ENCODE measurements at places on chromosomes 3 and 15.

- no peak for DNase-seq
Observed at GRCh38 chr3:140630366-140630765, 47.5 kb upstream of the TRIM42 start.

- DNase-seq = no peak
Observed at GRCh38 chr15:75371486-75371885, 3.1 kb upstream of the MAN2C1 start.

GRCh38 chr3:11818033-11818432 lies 28.7 kb downstream of the TAMM41 start:
- no peak for DNase-seq

DNA sequence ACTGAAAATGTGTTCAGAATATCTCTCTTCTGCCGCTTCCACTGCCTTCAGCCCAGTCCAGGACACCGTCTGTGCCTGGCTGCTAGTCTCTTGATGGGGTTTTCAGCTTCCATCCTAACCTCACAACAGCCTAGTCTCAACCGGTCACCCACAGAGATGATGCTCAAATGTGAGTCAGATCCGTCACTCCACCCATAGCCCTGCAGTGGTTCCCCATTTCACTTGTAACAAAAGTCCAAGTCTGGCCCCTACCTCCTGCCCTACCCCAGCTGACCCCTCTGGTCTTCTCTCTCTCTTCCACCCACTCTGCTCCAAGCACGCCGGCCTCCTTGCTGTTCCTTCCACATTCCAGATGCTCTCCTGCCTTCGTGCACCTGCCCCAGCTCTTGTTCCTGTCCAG lies 68.1 kb downstream of the PPARG start:
- no peak for DNase-seq

GRCh38 chr3:167372138-167372537 lies 8.0 kb downstream of the ZBBX start:
- no peak for DNase-seq

DNA sequence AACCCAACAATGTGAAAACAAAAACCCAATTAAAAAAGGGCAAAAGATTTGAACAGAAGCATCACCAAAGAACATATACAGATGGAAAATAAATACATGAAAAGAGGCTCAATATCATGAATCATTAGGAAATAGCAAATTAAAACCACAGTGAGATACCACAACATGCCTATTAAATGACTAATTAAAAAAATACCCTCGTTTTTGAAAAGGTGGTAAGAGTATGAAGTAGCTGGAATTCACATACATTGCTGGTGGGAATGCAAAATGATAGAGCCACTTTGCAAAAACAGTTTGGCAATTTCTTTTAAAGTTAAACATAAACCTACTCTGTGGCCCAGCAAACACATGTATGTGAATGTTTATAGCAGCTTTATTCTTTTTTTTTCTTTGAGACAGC lies 75.8 kb downstream of the B3GNT5 start:
- no peak for DNase-seq

DNA sequence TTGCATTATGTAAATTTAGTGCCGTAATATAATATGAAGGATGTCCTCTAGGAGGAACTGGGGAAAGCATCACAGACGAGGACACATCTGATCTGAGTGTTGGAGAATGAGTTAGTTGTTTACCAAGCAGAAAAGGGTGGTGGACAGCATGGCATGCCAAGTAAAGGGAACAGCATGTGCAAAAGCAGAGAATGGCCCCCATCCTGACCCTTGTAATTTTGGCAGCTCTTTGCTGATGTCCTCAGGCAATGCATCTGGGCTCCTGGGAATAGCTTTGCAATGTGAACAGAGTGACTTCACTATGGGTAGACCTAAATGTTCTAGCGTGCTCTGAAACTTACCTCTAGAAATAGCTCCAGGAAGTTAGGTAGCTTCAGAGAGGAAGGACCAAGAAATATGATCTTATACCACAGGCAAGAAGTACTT lies 263.3 kb downstream of the LPP start:
- no peak for DNase-seq

Data from stimulated activated CD4-positive, alpha-beta T cell treated with anti-CD3 and anti-CD28 coated beads, Interleukin-2, amount 100 ng/mL, for 48 hours (primary cell).